ENCODE measurements at places on chromosomes 1 and 21.

DNA sequence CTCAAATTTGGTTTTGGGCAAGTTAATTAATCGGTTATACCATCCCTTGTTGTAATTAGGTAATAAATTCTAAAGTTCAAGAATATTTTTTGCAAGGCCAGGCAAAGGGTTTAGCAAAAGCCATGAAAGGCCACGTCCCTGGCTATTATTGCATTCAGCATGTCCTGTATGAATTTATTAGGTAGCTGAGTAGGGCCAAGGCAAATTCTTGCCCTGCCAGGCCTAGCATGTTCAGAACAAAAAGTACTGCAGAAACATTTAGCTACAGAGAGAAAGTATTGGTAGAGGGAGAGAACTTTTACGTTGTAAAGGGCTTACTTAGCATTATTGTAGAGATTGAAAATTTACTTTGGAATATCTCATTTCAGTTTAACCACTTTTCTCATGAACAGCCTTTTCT lies 94.4 kb downstream of the PATJ start:
- DNase-seq, result no peak

- no peak for DNase-seq
These were observed 50.3 kb upstream of the MAP10 start for GRCh38 chr1:232754930-232755329.

- DNase-seq, result no peak
These were observed 137.4 kb upstream of the CSF3R start for GRCh38 chr1:36620142-36620541.

DNA sequence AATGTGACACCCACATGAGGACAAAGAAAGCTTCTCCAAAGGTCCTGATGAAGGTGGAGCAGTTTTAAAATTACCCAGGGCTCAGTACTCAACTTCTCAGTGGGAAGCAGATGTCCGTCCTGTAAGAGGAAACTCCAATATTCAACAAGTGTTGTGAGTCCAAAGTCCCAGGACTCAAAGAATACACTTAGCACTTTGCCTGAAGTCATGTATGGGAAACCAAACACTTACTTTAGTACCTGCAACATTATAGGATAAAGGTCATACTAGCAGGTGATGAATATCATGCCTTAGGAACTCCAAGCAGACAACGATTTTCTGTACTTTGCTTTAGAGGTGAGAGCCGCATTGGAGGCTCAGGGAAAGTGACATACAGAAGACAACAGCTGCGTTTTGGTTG lies 37.2 kb upstream of the ST6GALNAC3 start:
- DNase-seq, result no peak

DNA sequence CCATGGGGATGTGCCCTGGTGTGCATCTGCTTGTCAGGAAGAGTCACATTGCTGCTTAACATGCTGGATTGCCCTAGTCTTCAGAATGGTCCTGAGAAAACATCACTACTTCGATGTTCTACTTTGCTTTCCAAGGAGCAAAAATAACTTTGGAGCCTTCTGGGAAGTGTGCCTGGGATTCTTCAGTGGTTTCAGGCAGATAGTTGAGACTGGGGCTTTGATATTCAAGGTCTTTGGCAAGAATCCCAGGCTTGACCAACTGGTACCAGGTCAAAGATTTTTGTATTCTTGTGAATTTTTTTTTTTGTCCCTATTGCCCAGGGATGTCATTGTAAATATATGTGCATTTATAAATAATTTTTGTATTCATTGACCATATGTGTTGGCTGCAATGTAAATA lies 51.4 kb downstream of the LRIG2 start:
- DNase-seq, result no peak

GRCh38 chr1:231091415-231091814 lies 51.4 kb upstream of the FAM89A start:
- no peak for DNase-seq

All from cortex of kidney (tissue), 1 donor.